ENCODE measurements at places on chromosomes 16 and 17.

GRCh38 chr17:48527547-48527932, 3.3 kb downstream of the HOXB1 start:
- DNase-seq = no peak

DNA sequence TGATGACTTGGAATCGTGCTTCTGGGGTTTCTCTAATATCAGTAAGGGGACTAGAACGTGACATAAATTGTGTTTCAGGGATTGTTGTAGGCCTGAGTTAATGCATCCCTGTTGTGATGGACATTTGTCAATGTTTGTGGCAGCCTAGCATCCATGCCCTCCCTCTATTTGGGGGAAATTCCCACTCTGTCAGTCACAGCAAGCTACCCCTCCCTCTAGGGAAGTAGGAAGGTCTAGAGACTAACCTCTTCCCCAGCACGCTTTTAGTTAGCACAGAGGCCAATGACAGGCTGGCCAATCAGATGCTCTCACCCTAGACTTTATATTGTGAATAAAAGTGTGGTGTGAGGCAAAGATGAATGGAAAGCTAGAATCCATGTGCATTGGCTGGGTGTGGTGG, 32.4 kb upstream of the NF1 start:
- DNase-seq = no peak

DNA sequence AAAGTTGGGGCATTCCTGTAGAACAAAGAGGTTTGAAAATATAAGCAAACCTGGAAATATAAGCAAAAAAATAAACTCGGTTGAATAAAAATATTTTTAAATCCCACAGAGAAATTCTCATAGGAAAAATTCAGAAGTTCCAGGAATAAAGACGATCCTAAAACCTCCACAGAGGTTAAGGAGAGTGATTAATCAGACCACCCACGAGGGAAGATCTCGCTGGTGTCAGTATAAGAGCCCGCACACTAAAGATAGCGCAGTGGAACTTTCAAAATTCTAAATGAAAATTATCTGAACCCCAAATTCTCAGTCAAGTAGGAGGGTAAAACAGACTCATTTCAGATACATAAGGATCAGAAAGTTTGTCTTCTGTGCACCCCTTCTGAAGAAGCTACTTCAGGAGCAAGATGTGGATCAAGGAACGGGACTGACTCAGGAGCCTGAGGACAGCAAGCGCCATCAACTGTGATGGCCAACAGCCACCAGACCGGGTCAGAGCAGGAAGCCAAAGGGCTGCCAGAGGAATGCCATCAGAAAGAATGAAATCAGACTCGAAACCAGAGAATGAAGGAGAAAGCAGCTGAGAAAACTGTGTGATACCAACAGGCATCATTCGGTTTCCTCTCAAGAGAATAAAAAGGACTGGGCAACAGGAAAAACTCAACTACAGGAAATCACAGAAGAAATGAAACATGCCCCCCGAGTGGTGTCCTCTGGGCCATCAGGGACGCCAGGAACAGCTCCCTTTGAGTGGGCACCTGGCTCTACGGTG, 66.9 kb downstream of the CYTH1 start:
- no peak for DNase-seq

GRCh38 chr17:82094931-82095776, 2.9 kb downstream of the FASN start:
- no peak for DNase-seq

GRCh38 chr16:16992975-16993765, 477.6 kb downstream of the XYLT1 start:
- no peak for DNase-seq

DNA sequence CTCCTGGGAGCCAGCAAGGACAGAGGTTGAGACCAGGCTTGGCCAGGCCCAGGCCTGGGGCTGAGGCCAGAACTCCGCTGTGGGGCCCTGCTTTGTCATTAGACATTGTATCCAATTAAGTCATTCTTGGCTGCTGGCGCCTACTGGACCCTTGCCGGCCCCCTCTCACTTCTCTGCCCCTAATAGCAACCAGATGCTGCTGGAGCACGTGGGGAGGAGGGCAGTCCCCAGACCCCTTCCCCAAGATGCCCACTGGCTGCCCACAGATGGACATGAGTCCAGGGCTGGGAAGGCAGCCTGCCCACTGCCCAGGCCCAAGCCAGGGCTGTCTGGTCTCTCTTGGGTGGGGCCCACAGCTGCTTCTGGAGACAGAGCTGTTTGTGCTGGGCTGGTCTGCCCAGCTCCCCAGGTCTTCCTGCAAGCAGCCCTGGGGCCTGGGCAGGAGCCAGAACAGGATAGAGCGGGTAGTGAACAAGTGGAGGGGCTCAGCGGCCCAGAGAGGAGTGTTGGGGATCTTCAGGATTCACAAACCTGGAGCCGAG, 7.8 kb downstream of the PLXDC1 start:
- DNase-seq = no peak

- no peak for DNase-seq
Measured at GRCh38 chr16:69930117-69930776, 20.9 kb upstream of the CLEC18A start.

DNA sequence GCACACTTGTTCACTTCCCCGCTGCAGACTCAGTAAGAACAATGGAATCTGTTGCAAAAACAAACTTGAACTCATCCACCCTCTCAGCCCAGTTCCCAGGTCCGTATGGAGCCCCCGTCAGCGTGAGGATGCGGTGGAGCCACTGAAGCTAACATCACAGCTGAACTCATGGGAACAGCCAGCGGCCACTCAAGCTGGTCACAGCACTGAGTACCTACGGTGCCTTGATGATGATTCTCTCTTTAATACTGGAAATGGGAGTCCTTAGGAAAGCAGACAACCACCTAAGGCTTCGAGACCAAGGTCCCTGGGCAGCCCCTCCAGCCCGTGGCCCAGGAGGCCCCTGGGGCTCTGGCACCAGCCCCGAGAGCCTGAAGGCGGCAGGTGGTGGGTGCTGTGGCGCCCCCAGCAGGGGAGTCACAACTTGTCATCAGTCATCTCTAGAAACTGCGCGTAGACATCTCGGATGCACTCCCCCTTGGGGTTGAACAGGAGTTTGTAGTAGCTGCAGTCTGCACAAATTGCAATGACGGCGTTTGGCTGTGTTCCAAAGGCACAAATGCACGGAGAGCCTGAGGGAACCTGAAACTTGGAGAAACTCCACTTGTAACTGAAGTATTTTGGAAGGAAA, 31.0 kb upstream of the RHOT1 start:
- no peak for DNase-seq
